CD8-positive, alpha-beta memory T cell (primary cell): ENCODE measurements at places on chromosomes 4 and X. TPM values are rescaled to one million over a fixed set of nuclear protein-coding genes. Genes with fewer than 3 reads are reported as not detected.

GRCh38 chrX:29561417-29561816 is 653.9 kb upstream of the MAGEB2 start:
- no peak for DNase-seq

GRCh38 chr4:163755013-163755412 is 260.5 kb downstream of the TMA16 start:
- DNase-seq: no peak

DNA sequence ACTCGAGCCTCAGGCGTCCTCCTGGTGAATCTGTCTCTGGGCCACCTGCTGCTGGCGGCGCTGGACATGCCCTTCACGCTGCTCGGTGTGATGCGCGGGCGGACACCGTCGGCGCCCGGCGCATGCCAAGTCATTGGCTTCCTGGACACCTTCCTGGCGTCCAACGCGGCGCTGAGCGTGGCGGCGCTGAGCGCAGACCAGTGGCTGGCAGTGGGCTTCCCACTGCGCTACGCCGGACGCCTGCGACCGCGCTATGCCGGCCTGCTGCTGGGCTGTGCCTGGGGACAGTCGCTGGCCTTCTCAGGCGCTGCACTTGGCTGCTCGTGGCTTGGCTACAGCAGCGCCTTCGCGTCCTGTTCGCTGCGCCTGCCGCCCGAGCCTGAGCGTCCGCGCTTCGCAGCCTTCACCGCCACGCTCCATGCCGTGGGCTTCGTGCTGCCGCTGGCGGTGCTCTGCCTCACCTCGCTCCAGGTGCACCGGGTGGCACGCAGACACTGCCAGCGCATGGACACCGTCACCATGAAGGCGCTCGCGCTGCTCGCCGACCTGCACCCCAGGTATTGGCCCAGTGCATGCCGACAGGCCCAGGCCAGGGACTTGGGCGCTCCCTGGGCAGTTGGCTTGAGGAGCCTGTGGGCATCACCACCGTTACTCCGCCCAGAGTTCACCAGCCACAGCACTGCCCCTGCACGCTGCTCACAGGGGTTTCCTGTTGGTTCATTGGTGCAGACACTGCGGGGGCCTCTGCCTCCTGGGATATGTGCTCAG is 1.1 kb downstream of the GPR78 start:
- no peak for DNase-seq

DNA sequence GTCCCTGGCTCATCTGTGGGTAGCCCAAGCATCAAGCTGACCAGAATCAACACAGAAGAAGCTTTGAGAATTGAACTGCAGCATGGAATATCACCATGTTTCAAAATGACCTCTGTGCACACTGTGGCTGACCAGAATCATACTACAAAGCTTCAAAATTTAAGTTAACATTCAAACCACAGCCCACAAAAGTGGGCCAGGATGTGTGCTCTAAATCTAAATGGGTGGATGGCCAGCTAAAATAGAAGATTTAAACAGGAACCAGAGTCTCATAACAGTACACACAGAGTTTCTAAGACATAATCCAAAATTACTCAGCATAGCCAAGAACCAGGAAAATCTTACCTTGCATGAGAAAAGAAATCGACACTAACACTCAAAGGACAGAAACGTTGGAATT is 46.1 kb downstream of the KLF3 start:
- DNase-seq: no peak

DNA sequence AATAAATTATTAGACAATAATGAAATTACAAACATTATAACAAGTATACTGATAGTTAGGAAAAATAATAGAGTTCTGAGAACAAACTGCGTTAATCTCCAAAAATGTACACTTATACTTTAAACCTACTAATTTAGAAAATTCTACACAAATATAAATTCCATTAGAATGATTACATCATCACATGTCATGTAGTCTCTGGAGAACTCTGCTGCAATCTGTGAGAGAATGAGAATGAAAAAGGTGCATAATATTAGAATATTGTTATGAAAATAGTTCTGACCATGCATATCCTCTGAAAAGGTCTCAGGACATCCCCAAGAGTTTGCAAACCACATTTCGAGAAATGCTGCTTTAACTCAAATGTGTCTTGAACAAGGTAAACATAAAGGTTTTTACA is 11.4 kb downstream of the GUCY1A1 start:
- DNase-seq: no peak

DNA sequence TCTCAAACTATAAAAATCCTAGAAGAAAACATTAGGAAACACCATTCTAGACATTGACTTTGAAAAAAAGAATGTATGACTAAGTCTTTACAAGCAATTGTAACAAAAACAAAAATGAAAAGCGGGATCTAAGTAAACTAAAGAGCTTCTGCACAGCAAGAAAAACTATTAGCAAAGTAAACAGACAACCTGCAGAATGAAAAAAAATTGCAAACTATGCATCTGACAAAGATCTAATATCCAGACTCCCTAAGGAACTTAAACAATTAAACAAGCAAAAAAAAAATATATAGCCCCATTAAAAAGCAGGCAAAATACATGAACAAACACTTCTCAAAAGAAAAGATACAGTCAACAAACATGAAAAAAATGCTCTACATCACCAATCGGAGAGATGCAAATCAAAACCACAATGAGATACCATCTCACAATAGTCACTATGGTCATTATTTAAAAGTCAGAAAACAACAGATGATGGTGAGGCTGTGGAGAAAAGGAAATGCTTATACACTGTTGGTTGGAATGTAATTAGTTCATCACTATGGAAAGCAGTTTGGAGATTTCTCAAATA is 168.1 kb downstream of the EPHA5 start:
- DNase-seq: no peak

DNA sequence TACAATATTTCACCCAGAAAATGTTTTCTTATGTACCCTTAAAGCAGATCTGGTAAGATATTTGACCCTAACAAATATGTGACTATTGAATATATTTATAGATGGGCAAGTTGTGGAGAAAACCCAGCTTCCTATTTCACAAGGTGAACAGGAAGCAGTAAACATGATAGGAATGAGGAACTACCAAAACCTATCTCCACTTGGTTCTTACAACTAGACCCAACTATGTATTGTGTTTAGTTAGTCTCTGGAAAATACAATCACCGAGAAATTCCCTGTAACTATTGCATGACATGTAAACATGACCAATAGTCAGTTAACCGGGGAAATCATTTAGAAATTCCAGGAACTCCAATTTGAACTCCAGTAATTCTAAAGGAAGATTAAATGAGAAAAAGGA is 8.4 kb upstream of the RXFP1 start:
- no peak for DNase-seq

- DNase-seq: no peak
These were observed 49.5 kb downstream of the AMELX start for GRCh38 chrX:11342673-11343072.

- no peak for DNase-seq
These were observed 69.1 kb upstream of the SCOC start for GRCh38 chr4:140304346-140304745.

GRCh38 chr4:4784379-4784778 is 75.1 kb upstream of the MSX1 start:
- DNase-seq: no peak

- no peak for DNase-seq
These were observed 164.3 kb downstream of the RAPGEF2 start for GRCh38 chr4:159266981-159267868.

GRCh38 chr4:20338841-20339240 is 87.1 kb downstream of the SLIT2 start:
- DNase-seq: no peak

- DNase-seq: no peak
These were observed 182.7 kb downstream of the KCNIP4 start for GRCh38 chr4:21765810-21766407.

DNA sequence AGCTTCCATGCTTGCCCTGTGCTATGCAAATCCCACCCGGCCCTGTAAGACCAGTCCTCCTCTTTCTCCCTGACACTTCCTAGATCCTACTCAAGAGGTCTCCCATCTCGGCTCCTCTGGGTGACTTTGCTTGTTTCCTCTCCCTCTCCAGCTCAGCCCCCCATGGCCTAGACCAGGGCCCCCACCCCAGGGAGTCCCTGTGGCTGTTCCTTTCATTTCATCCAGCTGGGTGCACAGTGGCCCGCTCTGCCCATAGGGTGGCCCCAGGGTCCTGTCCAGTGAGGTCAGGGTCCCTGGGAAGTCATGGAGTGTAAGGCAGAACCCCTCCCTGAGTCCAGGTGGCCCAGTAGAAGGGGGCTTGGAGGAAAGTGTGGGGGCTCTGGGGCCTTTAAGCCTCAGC is 52.3 kb upstream of the NKX1-1 start:
- DNase-seq: no peak

- no peak for DNase-seq
These were observed 43.6 kb downstream of the CD99L2 start for GRCh38 chrX:150854856-150855255.

DNA sequence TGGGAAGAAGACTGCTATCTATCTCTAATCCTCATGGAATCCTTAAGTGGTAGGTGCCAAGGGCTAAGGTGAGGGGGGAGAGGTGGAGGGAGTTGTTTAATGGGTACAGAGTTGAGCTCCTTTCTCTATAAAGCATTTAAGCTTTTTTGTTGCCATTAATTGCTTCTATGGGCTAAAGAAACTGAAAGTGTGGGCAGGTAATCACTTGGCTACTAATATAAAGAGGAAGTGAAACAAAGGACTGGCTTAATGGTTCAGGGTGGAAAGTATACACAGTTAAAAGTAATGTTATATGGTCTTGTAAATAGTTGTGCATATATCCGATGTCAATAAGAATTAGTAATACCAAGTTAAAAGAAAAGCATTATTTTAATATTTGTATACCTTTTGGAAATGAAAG is 83.9 kb downstream of the POLA1 start:
- no peak for DNase-seq

GRCh38 chrX:135421932-135422809 is at the start of gene SMIM10L2A:
SMIM10L2A (plus strand) TSS chrX:135421944; CDS start chrX:135422132, 188 bp downstream.
- no peak for DNase-seq

DNA sequence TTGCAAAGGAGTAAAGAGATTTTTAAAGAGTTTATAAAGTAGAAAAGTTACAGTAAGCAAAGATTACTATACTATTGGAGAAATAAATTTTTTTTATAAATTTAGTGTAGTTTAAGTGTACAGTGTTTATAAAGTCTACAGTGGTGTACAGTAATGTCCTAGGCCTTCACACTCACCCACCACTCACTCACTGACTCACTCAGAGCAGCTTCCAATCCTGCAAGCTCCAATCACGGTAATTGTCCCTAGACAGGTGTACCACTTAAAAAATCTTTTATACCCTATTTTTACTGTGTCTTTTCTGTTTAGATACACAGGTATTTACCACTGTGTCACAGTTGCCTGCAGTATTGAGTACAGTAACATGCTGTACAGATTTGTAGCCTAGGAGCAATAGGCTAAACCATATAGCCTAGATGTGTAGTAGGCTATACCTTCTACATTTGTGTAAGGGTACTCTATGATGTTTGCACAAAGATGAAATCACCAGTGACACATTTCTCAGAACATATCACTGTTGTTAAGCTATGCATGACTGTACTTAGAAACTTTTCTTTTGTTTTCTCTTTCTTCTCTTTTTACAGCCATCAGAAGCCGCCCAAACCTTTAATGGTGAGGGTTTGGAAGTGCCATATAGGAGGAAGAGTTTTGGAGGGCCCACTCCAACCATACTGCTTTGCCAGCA is 11.8 kb upstream of the SH3RF1 start:
- no peak for DNase-seq

GRCh38 chr4:180058691-180059215 is 2184.4 kb upstream of the TENM3 start:
- DNase-seq: no peak

- no peak for DNase-seq
These were observed 77.2 kb upstream of the ADRA2C start for GRCh38 chr4:3689006-3689405.

DNA sequence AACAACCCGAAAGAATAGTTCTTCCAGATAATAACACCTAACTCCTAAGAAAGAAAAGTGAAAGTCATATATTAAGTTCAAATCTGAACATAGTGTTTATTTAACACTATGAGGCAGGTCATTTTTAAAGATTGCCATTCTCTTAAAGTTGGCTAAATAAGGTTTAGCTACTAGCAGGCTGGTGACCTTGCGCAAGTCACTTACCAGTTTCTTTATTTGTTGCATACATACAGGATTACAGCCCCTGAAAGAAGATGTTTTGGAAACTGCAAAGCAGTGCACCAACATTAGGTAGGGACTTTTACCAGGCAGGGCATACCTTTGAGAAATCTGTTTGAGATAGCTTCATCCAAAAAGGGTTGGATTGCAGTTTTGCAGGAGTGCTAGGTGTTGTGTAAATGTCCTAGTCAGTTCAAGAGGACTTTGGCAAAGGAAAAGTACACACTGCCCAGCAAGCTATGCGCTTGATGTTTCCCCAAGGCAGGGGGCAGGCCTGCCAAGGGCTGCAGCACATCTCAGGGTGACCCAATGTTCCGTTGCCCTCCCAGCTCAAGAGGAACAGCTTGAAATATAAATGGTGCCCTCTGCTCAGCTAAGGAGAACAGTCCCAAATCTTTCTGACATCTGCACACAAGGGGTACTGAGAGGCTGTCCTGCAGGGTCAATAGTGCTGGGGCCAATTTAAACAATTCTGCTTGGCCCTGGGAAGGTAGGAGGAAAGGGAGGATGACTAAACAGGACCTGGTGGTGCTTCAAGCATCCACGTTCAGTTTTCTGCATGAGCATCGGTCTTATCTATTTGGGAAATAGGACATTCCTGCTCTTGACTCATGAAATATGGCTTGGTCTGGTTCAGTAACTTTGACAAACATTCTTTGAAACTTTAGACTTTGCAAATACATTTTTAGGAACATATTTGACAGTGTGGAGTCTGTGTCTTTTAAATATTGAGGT is 130.8 kb downstream of the COL4A6 start:
- no peak for DNase-seq

- DNase-seq: no peak
These were observed 6.9 kb downstream of the MAGEA10 start for GRCh38 chrX:152131525-152131924.

GRCh38 chrX:42739258-42739657 is 38.7 kb downstream of the PPP1R2C start:
- no peak for DNase-seq

DNA sequence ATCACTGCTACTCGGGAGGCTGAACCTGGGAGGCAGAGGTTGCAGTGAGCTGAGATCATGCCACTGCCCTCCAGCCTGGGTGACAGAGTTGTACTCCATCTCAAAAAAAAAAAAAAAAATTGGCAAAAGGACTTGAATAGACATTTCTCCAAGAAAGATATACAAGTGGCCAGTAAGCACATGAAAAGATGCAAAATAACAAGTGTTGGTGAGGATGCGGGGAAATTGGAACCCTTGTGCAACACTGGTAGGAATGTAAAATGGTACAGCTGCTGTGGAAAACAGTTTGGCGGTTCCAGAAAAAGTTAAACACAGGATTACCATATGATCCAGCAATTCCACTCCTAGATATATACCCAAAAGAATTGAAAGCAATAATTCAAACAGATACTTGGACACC is 19.4 kb downstream of the RBM10 start:
- DNase-seq: no peak

- no peak for DNase-seq
These were observed 35.2 kb upstream of the SMS start for GRCh38 chrX:21905313-21905712.

The CHRDL1 gene
- total RNA-seq: not detected

The PCDH11X gene
- total RNA-seq: not detected

The ETDB gene
- total RNA-seq: not detected

The IGSF1 gene
- total RNA-seq: not detected

The SYTL5 gene
- not detected for total RNA-seq

The CPLX1 gene
- total RNA-seq: 0.16 TPM

The RCHY1 gene
- 27.9 TPM for total RNA-seq

The CDKL2 gene
- 0.27 TPM for total RNA-seq

The CCDC158 gene
- not detected for total RNA-seq
